Stimulated activated CD4-positive, alpha-beta T cell treated with anti-CD3 and anti-CD28 coated beads, Interleukin-2, amount 100 ng/mL, for 24 hours (primary cell): ENCODE measurements at places on chromosomes 5 and 9.

DNA sequence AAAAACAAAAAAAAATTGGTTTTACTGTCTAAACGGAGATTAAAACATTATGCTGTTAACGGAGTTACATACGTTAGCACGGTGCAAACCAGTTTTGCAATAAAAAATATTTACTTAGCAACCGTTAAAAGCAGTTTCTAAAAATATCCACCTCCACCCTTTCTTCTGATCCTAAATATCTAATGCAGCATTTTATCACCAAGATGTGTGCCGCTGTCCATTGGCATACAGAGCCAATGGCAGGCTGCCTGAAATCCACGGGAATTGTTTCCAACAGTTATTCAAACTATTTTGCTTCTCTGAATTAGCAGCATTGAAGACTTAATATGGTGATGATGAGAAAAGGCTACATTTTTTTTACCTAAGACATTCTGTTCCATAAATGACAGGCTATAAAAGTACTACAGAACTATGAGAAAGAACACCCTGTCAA, 61.6 kb downstream of the CSNK1A1 start:
- DNase-seq: no peak

DNA sequence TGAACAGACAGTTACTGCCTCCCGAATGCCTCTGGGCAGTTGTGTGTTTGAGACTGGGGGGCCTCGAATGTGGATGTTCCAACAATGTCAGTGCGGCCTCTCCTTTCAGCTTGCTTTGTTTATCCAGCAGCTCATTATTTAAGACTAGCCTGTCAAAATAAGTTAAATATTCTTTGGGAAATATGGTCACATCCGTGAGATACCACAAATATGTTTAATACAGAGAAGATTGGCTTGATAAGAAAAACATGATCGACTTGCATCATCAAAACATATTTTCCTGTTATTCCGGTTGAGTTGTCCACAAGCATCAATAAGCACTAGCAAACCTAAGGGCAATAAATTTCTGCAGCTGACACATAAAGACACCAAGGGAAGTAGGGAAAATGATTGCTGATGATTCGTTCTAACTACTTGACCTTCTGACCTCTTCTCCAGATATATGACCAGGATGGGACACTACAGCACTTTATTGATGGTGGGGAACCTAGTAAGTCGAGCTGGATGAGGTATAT, 66.5 kb downstream of the PRDM6 start:
- no peak for DNase-seq

DNA sequence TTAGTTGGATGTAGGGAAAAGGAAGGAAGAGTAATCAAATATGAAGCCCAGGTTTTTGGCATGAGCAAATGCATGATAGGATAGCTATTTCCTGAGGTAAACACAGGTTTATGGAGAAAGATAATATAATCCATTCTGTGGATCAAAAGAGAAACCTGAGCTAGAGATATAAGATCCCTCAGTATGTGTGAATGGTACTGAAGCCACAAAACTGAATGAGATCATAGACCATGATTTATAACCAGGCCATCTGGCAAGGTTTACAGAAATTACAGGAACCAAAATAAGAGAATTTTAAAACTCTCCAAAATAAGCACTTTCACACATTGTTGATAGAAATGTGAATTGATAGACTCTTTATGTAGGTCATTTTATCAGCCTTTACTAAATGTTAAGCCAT, 28.7 kb upstream of the ECM2 start:
- no peak for DNase-seq

DNA sequence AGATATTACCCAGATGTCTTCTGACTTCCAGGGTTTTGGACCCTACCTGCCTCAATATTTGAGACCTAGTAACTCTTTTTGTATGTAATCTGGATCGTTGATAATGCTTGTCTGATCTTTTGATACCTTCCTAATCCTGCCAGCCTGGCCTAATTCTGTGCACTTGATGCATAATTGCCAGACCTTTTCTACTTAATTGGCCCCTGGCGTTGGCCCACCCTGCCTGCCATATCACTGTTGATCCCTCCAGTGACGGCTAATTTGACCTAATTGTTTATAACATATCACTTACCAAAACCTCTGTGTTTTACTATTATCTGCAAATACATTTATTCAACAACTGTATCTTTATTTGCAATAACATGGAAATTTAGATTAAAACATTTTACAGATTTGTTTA, 49.0 kb downstream of the SLC44A1 start:
- no peak for DNase-seq

- no peak for DNase-seq
Observed at GRCh38 chr9:73133022-73133651, 18.5 kb upstream of the ANXA1 start.

GRCh38 chr5:677131-678101, 15.7 kb downstream of the TPPP start:
- DNase-seq: peak; percentile 1

- DNase-seq: no peak
Observed at GRCh38 chr9:69743930-69744329, 15.9 kb downstream of the PTAR1 start.

GRCh38 chr5:160268121-160268520, 38.8 kb downstream of the FABP6 start:
- DNase-seq: no peak

- DNase-seq: no peak
Observed at GRCh38 chr5:40384782-40385390, 294.8 kb upstream of the PTGER4 start.

GRCh38 chr5:37770786-37771185, 69.1 kb downstream of the GDNF start:
- no peak for DNase-seq

DNA sequence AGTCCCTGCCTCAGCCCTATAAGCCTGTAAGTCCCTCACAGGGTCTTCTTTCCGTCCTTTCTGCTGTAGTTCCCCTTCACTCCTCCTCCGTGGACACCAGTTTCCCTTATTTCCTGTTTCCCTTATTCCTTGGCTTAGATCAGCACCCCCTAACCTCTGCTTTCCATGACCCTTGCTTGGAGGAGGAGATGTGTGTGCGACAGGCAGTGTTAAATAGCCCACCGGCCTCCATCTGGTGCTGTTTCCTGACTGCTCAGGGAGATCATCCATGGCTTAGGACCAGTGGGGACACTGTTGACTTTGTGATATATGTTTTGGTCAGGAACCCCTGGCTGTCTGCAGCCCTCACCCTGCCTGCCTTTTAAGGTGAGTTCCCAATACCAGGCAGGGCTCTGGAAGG, 34.1 kb upstream of the PSD2 start:
- DNase-seq: no peak

DNA sequence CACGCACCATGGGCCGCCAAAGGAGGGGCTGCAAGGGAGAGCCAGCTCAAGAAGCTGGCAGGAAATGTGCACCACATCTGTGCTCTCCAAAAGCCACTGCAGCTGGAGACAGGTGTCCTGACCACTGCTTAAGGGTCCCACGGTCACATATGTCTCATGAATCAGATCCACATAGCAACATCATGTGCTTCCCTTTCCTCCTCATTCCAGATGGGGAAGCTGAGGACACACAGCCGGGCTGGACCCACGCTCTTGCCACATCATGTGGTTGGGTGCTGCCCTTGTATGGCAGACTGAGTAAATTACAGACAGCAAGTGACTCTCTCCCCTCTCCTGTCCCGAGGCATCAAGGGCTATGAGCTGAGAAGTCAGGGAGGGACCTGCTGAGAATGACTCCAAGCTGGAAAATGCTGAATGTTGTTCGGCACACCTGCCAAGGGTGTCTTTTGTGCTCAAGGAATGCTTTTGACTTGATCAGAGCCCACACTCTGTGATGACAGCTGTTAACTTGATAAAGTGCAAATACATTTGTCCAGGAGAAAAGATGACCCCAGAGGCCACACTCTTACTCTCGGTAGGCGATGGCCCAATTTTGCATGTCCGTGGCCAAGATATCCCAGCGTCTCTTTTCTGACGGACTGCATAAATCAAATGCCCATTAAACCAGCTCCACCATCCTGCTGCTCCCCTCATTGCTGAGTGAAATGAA, 58.2 kb downstream of the NSUN2 start:
- DNase-seq: no peak

DNA sequence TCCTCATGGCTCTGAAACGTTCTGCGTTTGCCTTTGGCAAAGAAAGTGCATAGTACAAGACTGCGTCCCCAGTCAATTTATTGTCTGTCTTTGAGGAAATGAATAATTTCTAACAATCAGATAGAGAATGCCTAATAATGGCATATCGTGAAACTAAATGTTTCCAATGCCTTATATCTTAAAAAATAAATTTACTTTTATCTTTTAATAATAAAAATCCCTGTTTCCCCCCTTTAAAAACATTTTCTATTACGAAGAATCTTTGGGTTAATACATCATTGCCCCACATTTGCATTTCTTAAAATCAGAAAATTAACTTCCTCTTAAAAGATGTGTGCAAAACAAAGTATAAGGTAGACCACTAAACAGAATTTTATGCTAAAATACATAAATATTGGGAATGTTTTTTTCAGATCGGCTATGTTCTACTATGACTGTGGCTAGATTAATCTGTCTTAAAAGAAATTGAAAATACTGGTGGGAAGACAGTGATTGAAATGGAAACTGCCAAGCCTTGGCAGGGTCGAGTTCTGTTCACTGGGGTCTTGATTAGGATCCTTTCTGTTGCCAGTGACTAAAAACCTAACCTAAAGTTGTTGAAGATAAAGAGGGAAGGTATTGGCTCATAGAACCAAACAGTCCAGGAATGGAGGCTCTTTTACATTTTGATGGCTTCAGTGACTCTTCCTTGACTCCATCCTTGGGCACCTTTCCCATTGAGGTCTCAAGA, at the start of gene IL5:
Gene IL5 (minus strand): TSS at position 51 of the 730 bp plus-strand sequence. CDS start 44 bp downstream, at position 7.
- DNase-seq: no peak

DNA sequence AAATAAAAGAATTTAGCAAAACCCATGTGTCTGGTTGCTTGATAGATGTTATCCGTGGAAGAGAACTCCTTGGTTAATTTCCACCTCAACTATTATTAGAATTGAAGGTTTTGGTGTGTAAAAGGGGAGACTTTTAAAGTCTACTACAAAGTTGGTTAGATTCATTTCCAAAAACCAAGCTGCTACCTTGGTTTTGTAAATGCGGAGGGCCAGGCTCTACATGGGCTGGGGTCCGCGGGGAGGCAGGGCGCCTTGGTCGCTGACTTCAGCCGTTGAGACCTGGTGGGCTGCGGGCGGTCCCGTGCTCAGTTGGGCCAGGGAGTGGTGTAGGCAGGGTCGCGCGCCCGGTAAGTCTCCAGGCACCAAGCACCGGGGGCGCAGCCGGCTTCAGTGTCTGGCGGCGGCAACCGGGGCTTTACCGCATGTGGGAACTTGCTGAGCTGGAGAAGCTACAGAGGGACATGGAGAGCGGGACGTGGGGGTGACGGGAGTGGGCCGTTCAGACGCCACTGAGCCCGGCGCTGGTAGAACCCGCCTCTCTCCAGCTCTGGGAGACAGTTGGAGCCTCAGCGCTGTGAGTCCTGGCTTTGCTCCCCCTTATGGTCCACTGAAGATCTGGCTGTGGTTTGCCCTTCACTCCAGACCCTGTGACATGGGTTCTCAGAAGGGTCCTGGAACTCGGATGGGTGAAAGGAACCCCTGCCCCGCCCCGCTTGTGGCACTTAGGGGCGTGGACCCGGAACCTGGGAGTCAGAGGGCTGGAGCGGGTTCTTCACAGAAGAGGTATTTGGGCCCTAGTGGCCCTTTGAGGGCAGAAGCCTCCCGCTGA, 11.8 kb downstream of the NR2F1 start:
- no peak for DNase-seq

GRCh38 chr9:132043708-132044107, 36.0 kb downstream of the MED27 start:
- DNase-seq: no peak

GRCh38 chr5:131462454-131462853, 172.6 kb downstream of the RAPGEF6 start:
- no peak for DNase-seq

- no peak for DNase-seq
Observed at GRCh38 chr9:73565026-73565425, 413.4 kb downstream of the ANXA1 start.

- DNase-seq: no peak
Observed at GRCh38 chr5:17114233-17114632, 103.2 kb upstream of the BASP1 start.

GRCh38 chr5:151154931-151155774, 2.4 kb downstream of the ANXA6 start:
- peak; percentile 52 for DNase-seq

DNA sequence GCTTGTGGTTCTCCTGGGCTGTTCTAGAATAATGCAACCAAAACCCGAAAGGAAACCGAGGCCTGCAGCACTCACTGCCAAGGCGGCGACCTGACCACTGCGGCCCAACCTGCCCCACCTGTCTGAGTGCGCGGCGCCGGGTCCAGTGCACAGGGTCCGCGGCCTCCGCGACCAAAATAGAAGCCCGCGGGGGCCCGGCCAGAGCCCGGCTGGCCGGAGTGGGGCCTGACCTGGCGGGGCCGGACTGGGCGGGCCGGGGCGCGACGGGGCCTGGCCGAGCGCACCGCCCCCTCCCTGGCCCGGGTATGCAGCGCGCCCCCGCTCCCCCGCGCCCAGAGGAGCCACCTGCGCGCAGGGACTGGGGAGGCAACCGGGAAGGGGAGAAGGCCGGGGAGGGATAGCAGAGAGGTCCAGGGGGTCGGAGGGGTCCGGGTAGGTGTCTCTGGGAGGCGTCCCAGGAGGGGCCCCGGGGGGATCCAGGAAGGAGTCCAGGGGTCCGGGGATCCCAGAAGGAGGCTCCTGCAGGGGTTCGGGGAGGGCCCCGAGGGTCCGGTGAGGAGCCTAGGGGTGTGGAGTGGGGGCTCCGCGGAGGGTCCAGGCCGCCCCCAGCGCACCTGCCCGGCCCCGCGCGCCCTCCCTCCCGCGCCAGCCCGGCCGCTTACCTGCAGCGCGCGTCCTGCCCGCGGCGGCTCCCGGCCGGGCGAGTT, 503 bp downstream of the SEMA4D start:
- no peak for DNase-seq

DNA sequence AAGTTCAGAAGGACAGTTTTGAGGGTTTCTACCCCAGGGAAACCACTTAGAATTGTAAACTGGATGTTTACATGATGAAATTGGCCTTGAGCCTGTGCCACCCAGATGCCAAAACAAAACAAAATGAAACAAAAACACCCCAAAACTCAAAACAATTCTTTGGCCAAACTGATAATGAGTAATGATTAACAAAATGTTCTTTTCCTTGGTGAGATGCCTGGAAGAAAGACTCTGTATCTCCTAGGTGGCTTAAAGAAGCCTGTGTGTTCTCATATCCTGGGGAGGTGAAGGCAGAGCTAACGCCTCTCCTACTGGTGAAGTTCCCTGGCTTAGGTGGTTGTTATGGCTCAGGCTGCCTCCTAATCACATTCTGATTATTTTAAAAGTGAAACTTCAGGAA, 120.5 kb downstream of the NPR3 start:
- no peak for DNase-seq

DNA sequence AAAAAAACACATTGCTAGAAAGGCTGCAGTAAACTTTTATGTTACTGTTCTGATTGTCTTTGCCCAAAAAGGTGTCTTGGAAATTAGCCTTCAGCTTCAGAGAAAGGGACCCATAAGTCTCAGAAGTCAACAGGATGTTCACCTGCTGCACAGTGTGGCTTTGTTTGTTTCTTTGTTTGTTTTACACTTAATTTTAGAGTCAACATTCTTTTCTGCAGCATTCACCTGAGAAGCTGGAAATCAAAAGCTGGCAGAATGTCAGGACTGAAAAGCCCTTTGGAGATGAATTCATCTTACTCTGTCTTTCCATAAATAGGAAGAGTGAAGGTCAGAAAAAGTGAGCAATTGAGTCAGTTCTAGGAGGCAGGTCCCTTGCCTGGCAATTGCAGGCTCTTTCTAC, 170.0 kb downstream of the PAPPA start:
- no peak for DNase-seq

- DNase-seq: no peak
Observed at GRCh38 chr9:100445161-100445902, 18.4 kb downstream of the MSANTD3 start.

- no peak for DNase-seq
Observed at GRCh38 chr9:126461029-126461428, 134.4 kb downstream of the MVB12B start.
